ENCODE measurements at places on chromosomes 6 and 20.

GRCh38 chr6:26431258-26432172, 8.8 kb upstream of the BTN3A3 start:
- no peak for DNase-seq

DNA sequence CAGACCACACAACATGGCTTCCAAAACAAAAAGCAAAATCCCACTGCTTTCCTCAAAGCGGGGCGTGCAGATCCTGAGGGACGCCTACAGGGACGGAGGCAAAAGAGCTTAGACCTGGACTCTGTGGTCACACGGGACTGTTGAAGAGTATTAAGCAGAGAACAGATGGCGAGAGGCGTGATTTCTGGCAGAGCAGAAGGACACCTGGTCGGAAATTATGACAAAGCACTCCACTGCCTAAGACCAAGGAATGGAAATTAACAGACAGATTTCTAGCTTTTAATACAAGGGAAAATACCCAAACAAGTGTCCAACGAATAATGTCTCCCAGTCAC, 15.4 kb downstream of the CST7 start:
- no peak for DNase-seq

- peak; percentile 5 for DNase-seq
These were observed 343.8 kb upstream of the MMS22L start for GRCh38 chr6:97626671-97627441.

DNA sequence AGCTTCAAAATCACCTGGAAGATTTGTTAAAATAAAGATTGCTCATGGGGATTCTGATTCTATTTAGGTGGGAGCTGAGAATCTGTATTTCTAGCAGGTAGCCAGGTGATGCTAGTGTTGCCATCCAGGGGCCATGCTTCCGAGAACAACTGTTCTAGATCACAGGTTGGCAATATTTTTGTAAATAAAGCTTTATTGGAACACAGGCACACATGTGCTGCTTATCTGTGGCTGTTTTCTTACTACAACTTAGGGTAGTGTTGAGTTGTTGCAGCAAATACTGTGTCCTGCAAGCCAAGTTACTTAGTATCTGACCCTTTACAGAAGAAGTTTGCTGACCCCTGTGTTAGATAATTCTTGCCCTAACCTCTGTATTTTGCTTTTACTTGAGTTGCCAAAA, 12.0 kb downstream of the CENPW start:
- DNase-seq = no peak

DNA sequence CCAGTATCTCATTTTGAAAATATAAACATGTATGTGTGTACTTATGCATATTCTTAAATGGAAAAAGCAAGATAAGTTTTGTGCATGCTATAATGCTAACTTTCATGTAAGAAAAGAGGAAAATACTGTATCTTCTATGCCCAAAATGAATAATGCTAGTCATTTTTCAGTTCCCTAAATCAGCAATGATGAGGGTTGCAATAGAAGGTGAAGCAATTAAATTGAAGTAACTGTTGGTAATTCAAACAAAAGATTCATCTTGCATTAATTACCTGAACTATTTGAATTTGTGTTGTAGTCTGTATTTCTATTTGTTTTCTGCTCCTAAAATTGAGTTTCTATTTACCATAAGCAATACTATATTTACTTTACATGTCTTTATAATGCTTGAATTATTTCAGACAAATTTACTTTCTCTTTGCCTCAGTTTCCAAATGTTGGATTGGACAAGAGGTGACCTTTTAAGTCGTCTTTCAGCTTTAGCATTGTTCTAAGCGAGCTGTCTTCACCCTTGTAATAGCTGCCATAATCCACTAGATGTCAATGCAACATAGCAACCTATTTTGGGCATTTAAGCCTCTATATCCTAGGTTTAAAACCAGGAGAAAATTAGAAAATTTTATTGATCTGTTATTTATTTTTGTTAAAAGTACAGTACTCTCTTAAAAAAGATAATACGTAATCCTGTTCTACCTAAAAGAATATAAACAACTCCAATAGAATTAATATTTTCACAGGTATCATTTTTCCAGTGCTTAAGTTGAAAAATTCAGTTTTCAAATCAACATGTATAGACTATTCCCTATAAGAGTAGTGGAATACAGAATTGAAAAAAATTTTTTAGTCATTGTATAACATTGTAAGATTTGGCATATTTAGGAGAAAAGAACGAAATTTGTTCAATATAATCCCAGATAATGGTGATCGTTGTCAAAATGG, 52.3 kb upstream of the IFNGR1 start:
- DNase-seq = no peak

GRCh38 chr6:43810965-43811732, 41.1 kb downstream of the VEGFA start:
- no peak for DNase-seq

- DNase-seq = no peak
These were observed 24.4 kb downstream of the DUSP22 start for GRCh38 chr6:316753-317038.

Data from NCI-H2081 (cell line).